Activated CD4-positive, alpha-beta T cell treated with anti-CD3 and anti-CD28 coated beads for 48 hours (primary cell): ENCODE measurements at places on chromosomes 3 and 15.

- no peak for DNase-seq
Observed at GRCh38 chr15:56440214-56440770, 24.6 kb downstream of the MNS1 start.

DNA sequence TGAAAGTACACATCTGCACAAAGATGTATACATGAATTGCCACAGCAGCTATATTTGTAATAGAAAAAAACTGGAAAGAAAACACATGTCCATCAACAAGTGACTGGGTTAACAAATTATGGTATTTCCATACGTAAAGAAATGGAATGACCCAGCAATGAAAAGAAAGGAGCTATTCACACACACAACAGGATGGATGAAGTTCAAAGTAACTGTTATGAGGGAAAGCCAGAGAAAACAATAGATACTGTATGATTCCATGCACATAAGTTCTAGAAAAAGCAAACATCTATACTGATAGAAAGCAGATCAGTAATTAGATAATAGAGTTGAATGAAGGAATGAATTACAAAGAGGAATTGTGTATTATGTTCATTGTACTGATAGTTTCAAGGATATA, 152.0 kb downstream of the SCAPER start:
- DNase-seq, result no peak

DNA sequence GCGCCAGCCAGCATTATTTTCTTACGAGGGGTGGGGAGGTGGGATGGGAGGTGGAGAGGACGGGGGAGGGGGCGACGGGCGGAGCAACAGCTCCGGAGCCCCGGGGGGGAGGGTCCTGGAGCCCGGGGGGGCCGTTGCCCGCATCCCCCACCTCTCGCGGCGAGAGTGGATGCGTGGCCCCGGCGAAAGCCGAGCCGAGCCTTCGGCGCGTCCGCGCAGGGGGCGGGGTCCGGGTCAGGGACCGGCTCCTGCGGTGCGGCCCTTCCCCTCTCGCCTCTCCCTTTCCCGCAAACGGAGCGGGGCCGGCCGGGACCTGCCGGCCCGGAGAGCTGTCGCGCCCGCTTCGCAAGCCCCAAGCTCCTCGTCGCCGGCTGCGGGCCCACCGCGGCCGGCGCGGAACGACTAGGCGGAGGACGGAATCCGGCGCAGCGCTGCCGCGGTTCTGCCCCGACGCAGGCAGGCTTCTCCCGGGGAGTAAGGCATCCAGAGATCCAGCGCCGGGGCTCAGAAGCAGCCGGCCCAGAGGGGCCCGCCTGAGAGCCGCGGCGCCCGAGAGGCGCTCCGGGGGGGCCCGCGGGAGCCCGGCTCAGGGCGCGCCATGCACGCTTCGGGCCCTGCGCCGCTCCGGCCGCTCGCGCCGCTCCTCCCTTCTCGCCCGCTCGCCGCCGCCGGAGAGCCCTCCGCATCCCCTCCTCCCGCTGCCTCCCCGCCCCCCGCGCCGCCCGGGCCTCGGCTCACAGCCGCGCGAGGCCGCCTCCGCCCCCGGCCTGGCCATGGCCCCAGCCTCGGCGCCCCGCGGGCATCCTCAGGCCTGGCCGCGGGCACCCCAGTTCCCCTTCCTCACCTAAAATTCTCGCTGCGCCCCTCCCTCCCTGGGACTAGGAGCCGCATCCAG, 459 bp upstream of the ADCY5 start:
- peak; percentile 25 for DNase-seq

GRCh38 chr3:130918328-130918727, 24.4 kb downstream of the ATP2C1 start:
- DNase-seq, result no peak

- no peak for DNase-seq
Observed at GRCh38 chr3:179473565-179473964, 22.3 kb upstream of the GNB4 start.

DNA sequence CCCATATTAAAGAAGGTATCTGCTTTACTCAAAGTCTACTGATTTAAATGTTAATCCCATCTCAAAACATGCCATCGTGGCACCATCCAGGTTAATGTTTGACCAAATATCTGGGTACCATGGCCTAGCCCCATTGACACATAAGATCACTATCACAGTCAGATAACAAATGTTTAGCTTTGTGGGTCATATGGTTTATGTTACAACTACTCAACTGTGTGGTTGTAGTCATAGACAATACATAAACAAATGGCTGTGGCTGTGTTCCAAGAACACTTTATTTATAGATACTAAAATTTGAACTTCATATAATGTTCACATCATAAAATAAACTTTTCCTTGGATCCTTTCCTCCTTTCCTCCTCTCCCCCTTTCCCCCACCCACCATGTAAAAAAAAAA, 9.8 kb upstream of the SNRPN start:
- no peak for DNase-seq

DNA sequence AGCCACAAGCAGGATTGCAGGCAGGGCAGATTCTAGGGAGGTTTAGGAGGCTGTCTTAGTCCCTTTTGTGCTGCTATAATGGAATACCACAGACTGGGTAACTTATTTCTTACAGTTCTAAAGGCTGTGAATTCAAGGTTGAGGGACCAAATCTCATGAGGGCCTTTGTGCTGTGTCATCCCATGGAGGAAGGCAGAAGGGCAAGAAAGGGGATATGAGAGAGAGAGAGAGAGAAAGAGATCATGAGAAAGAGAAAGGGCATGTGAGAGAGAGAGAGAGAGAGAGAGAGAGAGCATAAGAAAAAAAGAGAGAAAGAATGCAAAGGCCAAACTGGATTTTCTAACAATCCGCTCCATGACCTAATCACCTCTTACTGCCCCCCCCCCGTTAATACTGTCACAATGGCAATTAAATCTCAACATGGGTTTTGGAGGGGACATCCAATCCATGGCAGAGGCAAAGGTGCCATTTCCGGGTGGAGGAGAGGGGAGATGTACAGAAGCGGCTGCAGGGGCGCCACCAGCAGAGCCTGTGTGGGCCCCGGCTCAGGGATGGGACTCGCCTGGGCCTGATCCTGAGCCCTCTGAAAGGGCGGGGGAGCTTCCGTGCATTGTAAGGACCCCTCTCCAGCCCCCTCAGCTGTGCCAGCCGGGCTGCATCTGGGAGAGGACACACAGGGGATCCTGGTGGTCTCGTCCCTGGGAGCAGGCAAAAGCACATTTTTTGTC, 20.5 kb downstream of the MRPS11 start:
- DNase-seq, result no peak

DNA sequence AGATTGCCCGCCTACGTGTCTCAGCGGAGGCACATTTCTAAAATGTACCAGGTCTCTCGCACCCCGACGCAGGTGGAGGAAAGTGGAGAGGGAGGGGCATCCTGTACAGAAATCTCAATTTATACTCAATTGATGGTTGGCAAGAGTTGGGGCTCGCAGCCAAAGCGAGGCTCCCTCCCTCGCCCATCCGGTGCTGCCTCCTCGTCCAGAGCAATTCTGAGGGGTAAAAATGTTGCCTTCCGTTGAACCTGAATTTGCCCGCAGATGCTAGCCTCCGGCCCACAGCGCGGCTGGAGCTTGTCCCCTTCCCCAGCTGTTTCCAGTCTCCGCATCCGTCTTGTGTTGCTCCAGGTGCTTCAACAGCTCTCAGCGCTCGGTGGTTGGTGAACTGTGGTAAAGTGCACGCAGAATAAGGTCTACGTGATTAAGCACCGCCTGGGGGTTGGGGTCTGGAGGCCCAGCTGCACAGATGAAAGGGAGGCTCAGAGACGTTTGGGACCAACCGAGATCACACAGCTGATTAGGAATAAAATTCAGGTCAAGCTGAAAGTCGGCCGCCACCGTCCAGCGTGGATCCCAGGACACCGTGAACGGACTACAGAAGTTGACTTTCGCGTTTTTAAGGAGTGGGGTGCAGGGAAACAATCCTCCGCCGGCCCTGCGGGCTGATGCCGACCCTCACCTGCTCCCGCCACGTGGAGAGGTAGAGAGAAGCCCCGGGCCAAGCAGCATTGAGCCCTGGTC, 846 bp upstream of the POLG start:
- no peak for DNase-seq

DNA sequence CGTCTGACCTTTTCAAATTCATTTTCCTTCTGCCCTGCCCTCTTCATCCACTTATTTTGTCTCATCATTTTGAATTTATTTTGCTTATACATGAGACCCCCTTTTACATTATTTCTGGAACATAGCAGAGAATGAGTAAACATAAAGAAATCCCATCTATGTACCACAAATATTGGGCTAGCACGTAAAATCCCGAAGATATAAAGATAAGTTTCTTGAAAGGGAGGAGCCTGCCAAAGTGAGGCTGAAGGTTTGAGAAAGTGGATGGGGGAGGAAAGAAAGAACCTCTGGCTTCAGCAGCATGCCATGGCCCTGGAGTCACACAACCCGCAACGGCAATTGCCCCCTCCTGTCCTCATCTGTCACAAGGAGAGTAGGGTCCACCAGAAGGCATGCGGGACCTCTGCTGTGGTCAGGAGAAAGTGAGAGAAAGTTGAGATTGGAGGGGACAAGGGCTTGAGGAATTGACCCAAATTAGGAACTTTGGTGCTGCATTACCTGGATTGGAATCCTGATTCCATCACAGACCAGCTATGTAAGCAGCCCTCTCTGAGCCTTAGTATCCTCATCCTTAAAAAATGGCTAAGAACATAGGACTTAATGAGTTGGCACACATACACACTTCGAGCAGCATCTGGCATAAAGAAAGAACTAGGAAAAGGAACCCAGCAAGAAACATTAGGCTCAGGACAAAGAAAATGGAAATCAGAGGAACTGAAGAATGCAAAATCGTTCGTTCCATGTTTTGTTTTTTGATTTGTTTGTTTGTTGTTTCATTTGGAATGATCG, 53.7 kb upstream of the GYG1 start:
- no peak for DNase-seq

DNA sequence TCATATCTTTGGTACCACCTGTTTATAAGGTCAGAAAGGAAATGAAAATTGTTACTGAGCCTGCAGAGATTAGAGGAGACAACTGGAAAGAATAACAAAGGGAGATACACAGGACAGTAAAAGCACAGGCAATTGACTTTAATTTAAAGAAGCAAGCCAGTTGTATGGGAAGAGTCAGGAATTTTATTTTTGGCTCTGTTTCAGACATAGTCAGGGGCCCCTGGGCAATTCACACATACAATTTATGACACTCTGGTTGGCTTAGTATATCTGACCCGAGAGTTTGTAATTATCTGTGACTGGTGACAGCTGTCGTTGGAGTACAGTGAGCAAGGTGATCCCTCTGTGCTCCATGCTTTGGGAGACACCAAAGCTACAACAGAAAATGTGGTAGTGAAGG, 591.9 kb upstream of the NECTIN3 start:
- no peak for DNase-seq

DNA sequence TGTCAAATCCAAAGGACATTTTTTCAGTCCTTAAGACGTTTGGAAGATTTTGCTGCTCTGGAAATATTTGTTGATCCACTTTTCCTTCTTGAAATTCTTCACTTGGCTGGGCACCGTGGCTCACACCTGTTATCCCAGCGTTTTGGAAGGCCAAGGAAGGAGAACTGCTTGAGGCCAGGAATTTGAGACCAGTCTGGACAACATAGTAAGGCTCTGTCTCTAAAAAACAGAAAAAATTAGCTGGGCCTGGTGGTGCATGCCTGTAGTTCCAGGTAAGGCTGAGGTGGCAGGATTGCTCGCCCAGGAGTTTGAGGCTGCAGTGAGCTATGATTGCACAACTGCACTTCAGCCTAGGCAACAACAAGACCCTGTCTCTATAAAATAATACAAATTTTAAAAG, 173.9 kb upstream of the MITF start:
- no peak for DNase-seq

GRCh38 chr3:31829826-31830426, 151.1 kb downstream of the OSBPL10 start:
- DNase-seq, result no peak

- no peak for DNase-seq
Observed at GRCh38 chr3:171266034-171266739, 194.0 kb downstream of the TNIK start.

DNA sequence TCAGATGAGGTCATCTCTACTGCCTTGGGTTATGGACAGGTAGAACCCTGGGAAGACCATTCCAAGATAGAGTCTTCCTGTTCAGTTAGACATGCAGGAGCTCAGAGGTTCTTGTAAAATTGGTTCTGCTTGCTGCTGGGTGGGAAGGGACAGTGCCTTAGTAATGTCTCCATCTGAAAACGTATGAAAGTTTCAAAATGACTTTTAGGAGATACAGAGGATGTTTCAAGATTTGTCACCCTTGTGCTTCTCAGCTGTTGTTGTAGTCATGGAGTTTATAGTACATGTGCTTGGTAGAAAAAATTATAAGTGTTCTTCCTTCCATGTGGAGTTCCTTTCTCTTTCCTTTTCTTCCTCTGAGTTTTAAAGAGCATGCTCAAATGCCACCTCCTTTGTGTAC, 885.2 kb upstream of the CFAP20DC start:
- peak; percentile 33 for DNase-seq

DNA sequence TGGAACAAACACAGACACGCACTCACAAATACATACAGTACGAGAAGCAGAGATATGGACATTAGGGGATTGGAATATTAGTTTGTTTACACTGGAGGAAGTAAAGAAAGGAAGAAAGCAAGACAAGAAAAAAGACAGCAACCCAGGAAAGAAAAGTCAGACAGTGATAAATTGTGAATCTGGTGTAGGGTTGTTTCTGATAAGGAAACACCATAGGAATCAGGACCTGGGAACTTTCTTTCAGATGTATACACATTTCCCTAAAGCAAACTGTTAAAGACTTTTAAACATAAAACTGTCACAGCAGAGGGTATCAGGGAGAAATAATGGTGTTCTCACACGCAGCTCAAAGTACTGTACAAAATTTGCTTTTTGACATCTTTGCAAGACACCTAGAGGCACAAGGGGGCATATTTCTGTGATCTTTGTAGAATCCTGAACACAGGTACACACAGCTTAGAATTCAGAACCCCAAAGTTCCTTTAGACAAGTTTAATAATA, 153.7 kb downstream of the TUSC7 start:
- no peak for DNase-seq

- DNase-seq, result no peak
Observed at GRCh38 chr3:106913111-106913698, 464.0 kb upstream of the CCDC54 start.

DNA sequence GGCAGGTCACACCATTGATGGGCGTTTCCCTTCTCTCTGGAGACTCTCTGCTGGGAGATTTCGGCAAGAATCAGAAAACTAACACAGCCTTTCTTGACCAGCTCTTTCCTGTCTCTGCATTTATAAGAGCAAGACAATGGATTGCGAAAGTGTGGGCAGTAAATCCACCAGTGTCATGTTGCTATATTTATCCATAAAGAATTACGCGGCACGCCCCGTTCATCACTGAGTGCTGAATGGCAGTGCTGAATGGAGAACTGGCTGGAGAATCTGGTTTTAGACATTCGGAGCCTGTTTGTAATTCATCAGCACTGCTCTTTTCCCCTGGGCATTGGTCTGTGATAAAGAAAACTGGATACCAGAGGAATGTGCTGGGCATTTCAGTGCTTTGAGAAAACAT, 2.0 kb upstream of the CEMIP start:
- no peak for DNase-seq
